ENCODE measurements at places on chromosomes 3 and 15.

- no peaks in the 10 kb centered on the region for H3K27me3 ChIP-seq
- no peak overlapping the region for H3K4me3 ChIP-seq
- no peaks in the 10 kb centered on the region for H3K4me1 ChIP-seq
- H3K36me3 ChIP-seq = no peaks in the 10 kb centered on the region
- DNase-seq = no peak
These were observed 75.9 kb downstream of the SST start for GRCh38 chr3:187594272-187594671.

DNA sequence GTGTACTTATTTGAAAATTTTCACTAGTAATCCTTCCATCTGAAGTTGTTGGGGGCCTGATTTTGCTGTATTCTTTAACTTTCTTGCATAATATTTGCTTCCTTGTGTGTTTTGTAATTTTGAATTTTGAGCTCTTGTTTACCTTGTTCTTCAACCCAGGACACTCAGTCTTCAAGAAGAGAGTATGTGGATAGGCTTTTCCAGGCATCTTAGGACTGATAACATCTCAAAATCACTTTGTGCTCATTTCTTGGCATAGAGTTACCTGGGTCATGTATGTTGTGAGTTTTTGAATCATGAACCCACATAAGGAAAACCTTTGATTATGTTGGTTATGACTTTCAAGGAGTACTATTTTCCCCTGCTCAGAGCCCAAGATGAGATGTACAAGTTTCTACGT is 13.4 kb downstream of the BTD start:
- H3K36me3 ChIP-seq = no peaks in the 10 kb centered on the region
- H3K27me3 ChIP-seq = no peaks in the 10 kb centered on the region
- DNase-seq = no peak
- H3K27ac ChIP-seq = no peak overlapping the region
- no peaks in the 10 kb centered on the region for H3K4me1 ChIP-seq
- no peak overlapping the region for H3K4me3 ChIP-seq

- H3K4me1 ChIP-seq = peaks cover 5% of the 10 kb centered on the region
- H3K4me3 ChIP-seq = no peak overlapping the region
- no peak overlapping the region for H3K27ac ChIP-seq
- no peak for DNase-seq
These were observed 182.3 kb upstream of the NDN start for GRCh38 chr15:23869396-23869795.

- H3K27ac ChIP-seq = no peak overlapping the region
- no peaks in the 10 kb centered on the region for H3K27me3 ChIP-seq
- no peak for DNase-seq
These were observed 17.5 kb downstream of the SLC12A8 start for GRCh38 chr3:125194849-125195601.

GRCh38 chr3:132343018-132343612 is 25.9 kb downstream of the ACP3 start:
- H3K36me3 ChIP-seq = no peaks in the 10 kb centered on the region
- H3K4me3 ChIP-seq = no peak overlapping the region
- H3K4me1 ChIP-seq = peaks cover 4% of the 10 kb centered on the region
- H3K27me3 ChIP-seq = no peaks in the 10 kb centered on the region
- DNase-seq = no peak
- peak overlapping the region; percentile 22 for H3K27ac ChIP-seq

- no peak for DNase-seq
- H3K27ac ChIP-seq = no peak overlapping the region
- H3K36me3 ChIP-seq = no peaks in the 10 kb centered on the region
- H3K4me1 ChIP-seq = no peaks in the 10 kb centered on the region
- H3K27me3 ChIP-seq = no peaks in the 10 kb centered on the region
These were observed 157.8 kb downstream of the PDCD6IP start for GRCh38 chr3:33956206-33956605.

DNA sequence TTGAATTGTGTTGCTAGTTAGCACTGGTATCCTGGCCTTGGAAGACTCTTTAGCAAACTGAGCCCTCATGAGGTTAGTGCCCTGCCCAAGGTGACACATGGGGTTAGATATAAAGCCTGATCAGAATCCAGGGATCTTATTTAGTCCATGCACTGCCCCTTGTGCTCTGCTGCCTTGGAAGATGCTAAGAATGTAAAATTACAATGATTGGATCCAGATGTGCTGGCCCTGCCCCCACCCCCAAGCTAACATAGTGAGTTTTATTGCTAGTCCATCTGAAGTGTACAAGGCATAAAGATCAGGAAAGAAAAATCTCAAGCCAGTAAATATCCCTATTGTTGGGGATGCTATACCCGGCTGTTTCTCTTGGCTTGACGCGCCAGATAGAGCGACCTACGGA is 248.1 kb upstream of the C2CD4B start:
- H3K4me3 ChIP-seq = no peak overlapping the region
- no peaks in the 10 kb centered on the region for H3K27me3 ChIP-seq
- peaks cover 15% of the 10 kb centered on the region for H3K4me1 ChIP-seq
- no peaks in the 10 kb centered on the region for H3K36me3 ChIP-seq
- no peak for DNase-seq
- no peak overlapping the region for H3K27ac ChIP-seq

GRCh38 chr3:179726075-179726699 is 73.3 kb downstream of the USP13 start:
- no peak for DNase-seq
- H3K36me3 ChIP-seq = peaks cover 20% of the 10 kb centered on the region
- H3K27me3 ChIP-seq = no peaks in the 10 kb centered on the region
